ENCODE measurements at places on chromosomes 5 and 9.

- DNase-seq: no peak
Measured at GRCh38 chr9:138076650-138077009, 199.0 kb downstream of the CACNA1B start.

DNA sequence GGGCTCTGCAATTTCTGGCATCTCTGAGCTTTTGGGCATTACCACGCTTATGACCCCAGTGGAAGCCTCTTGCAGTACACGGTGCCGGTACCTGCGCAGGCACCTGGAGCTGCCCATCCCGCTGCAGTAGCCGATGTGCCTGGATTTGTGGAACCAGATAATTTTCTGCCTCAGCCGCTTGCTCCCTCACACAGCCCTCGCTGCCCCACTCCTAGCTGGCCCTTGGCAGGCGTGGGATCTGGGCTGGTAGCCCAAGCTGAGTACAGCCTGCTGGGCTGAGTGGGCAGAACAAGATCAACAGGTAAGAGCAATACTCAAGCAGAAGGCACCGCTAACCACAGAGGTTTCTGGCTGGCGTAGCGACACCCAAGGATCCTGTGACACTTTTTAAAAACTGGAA, 1808.8 kb upstream of the ACO1 start:
- no peak for DNase-seq

DNA sequence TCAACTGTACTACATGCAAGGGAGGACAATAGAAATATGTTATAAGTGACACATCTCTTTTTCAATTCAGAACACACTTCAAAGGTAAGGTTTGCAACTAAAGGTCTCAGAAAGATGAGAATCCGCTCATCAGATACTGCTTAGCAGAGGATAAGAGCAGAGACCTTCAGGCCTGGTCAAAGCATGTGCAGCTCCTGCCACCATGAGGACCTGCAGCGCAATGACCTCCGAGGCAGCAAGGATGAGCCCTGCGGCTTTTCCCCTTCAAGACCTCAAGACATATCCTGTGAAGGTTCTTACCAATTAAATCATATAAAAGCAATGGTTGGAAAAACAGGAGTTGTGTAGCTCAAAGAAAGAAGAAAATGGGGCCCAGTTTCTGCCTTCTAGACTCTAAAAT, 135.8 kb downstream of the TRIM36 start:
- no peak for DNase-seq

DNA sequence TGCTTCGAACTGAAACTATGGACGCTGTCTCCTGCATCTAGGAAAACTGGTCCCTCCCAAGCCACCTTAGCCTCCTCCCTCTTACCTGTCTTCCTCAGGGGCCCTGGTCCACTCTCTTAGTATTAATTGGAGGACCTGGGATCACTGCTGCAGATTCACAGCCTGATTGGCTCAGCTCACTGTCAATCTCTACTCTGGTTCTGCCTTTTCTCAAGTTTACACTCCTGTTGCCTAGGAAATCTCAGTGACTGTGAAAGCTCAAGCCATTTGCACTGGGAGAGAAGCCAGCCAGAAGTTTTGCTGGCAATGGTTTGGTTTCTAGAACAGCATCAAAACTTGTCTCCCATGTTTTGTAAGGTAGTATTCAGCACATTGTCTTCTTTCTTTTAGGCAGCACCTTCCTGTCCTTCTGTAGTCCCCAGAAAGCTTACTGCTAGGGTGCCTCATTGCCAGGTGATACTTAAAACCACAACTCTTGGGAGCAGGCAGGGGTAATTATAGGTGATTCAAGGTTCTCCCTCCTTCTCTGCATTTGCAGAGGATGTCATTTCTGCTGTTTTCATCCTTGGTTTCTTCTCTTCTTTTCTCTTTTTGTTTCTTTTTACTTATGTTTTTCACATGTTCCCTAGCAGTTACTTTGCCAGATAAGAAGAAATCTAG, at the start of gene CAPSL:
TSS of gene CAPSL (minus strand) at position 55 of the 660 bp plus-strand sequence. CDS start 17,502 bp downstream, outside the sequence.
- no peak for DNase-seq

- DNase-seq: no peak
Measured at GRCh38 chr5:115565233-115565632, 20.7 kb upstream of the FEM1C start.

DNA sequence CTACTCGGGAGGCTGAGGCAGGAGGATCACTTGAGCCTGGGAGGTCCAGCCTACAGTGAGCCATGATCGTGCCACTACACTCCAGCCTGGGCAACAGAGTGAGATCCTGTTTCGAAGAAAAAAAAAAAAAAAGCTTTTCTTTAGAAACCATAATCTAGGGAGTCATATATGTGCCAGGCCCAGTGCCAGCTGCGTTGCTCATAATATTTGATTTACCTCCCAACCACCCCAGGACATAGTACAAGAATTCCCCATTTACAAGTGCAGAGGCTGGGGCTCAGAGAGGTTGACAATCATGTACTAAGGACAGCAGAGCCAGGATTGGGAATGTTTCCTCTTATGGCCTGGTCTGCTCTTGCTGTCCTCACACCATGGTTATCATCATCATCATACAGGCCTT, 25.1 kb upstream of the TRIM14 start:
- no peak for DNase-seq

GRCh38 chr9:69421908-69422801, 97.1 kb downstream of the ENTREP1 start:
- peak; percentile 45 for DNase-seq

- no peak for DNase-seq
Measured at GRCh38 chr9:104855807-104856206, 72.1 kb downstream of the ABCA1 start.

- DNase-seq: no peak
Measured at GRCh38 chr5:102453716-102454115, 45.1 kb downstream of the SLCO6A1 start.

- peak; percentile 60 for DNase-seq
Measured at GRCh38 chr5:76269932-76270610, 133.0 kb upstream of the IQGAP2 start.

DNA sequence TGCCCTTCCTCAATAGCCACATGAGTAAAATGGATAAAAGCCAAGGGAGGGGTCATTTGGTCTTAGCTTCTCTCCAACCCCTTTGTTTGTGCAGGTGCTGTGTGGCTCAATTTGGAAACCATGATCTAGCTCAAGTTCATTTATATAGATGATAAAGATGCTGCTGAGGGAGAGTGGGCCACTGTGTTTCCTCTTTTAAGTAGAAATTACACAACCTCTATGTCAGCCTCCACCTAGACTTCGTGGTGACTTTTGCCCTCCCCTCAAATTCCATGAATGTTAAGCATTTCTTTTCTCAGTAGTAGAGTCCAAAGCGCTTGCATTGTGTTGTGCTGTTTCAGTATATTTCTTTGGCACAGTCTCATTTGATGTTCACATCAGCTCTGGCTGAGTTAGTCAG, 241.4 kb downstream of the ARHGAP26 start:
- no peak for DNase-seq

DNA sequence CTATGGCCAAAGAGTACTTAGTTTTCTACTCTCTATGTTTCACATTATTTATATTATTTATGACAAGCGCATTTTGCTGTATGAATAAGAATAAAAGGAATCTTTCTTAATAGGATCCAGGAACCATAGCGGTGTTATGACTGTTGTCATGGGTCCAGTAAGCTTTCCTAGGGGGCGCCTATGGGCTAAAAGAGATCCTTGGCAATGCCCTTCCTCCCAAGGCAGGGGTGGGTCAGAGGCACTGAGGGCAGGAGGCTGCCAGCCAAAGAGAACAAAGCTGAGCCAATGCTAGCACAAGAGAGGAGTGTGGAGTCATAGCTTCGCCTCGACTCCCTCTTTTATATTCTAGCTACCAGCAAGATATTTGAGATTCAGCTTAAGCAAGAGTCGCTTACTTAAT, 98.4 kb upstream of the GNAQ start:
- DNase-seq: no peak

DNA sequence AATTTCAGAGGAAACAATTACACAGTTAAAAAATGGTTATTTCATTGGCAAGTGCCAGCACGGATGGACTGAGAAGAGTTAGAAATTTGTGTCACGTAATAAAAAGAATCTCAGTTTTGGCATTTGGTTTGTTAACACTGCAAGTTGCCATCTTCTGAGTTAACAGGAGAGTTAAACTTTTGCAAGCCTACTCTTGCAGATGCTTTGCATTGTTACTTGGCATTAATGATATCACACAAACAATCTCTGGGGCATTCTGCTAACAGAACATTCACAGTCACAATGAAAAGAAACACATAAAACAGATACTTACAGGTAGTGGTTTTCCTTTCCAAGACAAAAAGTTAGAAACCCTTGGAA, 647 bp downstream of the FREM1 start:
- DNase-seq: no peak
